Kidney (tissue), 22 donors: ENCODE measurements at places on chromosomes 12 and 14. TPM values are rescaled to one million over a fixed set of nuclear protein-coding genes. Genes with fewer than 3 reads are reported as not detected.
A peak's percentile ranks its signal among the peaks of the same experiment; 100 is the strongest.

DNA sequence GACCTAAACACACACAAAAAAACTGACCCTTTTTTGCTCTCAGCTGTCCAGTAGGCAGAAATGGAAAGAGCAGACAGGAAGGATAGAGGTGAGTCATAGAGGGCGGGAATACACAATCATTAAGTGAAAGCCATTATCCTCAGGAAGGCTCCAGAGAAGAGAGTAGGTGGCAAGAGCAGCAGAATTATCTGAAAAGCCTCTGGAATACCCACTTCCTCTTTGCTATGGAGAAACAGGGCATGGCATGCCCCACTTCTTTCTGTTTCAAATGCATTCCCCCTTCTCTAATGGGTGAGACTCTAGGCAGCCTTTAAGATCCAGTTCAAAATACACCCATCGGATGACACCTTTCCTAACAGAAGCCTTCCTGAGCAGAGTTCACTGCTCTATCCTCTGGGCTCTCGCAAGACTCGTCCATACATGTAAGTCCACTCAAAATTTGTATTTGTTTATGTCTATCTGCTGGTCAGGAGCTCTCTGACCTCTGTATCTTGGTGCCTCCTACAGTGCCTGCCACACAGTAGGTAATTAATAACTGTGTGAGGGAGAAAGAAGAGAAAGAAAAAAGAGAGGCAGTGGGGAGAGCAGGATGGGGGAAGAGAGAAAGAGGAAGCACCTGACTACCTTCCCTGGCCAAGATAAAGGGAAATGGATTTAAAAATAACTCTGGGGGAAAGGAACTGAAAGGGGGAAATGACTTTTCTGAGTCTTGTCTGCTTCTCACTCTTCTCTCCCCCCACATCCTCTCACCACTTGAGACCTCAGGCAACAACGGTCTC lies 8.5 kb downstream of the KLHL33 start:
- no peak for DNase-seq

- DNase-seq, result no peak
Measured at GRCh38 chr14:57244106-57244505, 24.6 kb downstream of the EXOC5 start.

GRCh38 chr14:104576970-104577332 lies 2.6 kb upstream of the C14orf180 start:
- no peak for DNase-seq

- DNase-seq, result peak; percentile 98
Measured at GRCh38 chr12:45727301-45727979, 2.1 kb upstream of the ARID2 start.

DNA sequence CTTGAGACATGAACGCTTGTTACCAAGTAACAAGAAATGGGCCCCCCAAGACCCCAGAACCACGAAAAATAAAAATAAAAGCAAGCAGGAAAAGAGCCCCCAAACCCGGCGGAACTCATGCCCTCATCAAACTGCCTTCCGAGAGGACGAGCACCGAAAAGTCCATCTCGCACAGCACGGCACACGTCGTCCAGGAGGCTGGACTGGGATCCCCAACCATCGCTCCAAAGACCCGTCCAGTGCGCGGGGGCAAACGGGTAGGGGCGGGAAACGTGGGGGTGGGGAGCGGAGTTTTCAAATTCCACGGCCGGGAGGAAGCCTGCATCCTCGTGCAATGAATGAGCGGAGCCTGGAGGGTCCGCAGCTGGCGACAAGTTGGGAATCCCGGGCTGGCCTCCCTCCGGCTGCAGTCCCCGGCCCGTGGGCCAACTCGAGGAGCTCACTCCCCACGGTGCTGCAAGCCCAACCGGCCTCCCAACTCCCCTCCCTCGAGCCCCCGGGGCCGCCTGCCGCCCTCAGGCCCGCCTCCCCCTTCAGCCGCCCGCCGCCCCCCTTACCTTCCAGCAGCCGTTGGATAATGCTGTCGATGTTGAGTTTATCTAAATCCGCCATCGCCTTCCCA lies 484 bp downstream of the PPP1CC start:
- DNase-seq, result no peak

- peak; percentile 84 for DNase-seq
Measured at GRCh38 chr14:95609398-95609990, 74.6 kb downstream of the GLRX5 start.

GRCh38 chr14:29227631-29228030 lies 461.0 kb downstream of the FOXG1 start:
- DNase-seq, result no peak

DNA sequence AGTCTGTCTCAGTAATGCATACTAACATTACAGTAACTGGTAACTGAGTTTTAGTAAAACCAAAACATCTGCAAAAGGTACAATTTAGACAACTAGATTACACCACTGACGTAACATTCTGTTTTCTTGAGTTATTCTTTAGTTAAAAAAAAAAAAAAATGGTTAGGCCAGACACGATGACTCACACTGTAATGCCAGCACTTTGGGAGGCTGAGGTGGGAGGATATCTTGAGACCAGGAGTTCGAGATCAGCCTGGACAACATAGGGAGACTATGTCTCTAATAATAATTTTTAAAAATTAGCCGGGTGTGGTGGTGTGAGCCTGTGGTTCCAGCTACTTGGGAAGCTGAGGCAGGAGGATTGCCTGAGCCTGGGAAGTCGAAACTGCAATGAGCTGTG lies 34.1 kb downstream of the AP5M1 start:
- no peak for DNase-seq

GRCh38 chr12:14545144-14546124 lies 22.2 kb downstream of the PLBD1 start:
- no peak for DNase-seq

DNA sequence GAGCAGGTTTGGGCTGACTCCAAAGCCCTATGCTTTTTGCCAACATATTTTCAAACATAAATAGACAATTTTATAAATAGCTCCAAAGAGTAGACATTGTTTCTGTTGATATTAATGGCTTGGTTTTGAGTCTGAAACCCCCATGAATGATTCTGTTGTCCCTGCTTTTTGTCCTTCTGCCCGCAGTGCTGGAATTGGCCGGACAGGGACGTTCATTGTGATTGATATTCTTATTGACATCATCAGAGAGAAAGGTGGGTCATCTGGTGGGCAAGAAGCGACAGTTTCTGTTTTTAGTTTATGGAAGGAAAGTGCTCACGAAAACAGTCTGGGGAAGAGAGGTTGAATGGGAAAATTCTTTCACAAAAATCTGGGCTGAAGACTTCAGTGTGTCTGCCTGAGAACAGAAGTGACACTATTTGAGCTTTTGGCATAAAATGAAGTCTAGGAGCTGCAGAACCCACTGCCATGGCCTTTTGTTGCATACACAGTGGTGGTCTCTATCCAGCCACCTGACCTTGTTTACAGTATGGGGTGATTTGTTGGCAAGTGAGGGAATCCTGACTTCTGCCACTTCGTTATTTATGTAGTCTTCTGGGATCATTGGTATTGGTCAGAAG lies 69.6 kb downstream of the PTPN11 start:
- no peak for DNase-seq

DNA sequence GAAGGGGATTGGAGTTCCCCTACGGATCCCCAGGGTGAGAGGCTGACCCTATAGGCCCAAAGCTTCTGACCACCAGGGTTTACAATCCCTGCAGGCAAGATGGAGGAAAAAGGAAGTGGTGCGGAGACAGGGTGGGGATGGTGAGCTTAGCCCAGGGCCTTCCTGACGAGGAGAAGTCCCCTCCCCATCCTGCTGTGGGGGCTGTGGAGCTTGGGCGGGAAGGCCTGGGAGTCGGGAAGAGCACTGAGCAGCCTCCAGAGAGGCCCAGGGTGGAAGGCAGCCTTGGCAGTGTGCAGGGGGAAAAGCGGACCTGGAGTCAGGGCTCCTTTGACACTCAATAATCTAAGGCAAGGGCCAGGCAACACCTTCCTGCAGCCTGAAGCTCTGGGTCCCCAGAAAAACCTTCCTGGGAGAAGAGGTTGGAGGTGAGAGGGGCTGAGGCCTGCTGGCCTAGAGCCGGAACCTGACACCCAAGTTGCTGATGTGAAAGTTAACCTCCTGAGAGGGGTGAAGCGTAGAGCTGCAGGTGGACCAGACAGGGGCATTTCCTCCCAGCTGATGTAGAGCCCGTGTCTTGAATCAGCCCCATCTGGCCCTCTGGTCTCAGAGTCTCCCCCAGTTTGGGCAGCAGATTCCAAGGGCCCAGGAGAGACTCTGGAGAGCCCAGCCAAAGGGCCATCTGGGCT lies 6.0 kb downstream of the HDAC7 start:
- peak; percentile 78 for DNase-seq

DNA sequence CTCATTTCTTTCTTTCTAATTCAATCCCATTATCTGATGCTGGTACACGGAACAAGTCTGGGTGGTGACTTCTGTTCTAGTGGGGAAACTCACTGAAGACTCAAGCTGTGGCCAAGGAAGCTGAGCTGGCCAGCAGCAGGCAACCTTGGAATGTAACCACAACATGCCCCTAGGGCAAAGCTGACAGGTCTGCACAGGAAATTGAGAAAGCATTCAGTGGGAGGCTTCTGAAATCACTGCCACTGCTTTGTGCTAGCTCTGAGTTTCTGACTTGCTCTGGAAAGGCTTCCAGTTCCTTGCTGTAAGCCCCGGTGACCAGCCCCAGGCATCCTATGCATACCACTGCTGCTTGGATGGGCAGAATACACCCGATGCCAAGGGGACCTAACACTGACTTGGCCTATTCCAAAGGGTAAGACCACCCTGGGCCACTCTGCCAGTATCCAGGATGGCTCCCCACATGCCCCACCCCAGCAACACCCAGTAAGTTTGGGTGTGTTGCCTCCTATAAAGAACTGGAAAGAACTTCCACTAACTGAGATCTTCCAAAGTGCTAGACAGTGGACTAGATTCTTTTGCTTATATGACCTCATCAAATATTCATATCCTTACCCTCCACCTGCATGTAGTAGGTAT lies 84.5 kb upstream of the CDKN3 start:
- no peak for DNase-seq

GRCh38 chr12:90974286-90974685 lies 19.3 kb upstream of the CCER1 start:
- DNase-seq, result no peak

DNA sequence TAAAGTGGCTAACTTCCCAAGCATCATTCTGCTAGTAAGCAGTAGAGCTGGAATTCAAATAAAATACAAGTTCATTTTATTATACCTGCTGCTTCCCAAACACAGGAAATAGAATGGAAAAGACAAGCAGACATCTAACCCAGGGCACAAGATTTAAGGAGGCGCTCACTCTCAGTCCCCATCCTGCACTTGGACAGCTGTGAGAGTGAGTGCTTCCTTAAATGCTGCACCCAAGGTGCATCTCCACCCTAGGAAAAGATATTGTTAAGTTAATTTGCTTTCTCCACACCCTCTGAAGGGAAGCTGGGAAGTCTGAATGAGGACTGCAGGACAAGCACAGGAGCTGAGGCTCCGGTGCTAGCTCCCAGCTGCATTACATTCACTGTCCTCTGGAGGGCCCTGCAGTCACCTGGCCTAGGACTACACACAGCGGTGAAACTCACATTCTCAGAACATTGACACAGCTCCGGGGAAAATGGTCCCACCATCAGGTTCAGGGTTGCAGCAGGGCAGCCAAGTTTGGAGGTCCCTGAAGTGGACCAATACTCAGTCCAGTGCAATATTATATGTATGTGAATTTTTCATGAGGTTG lies 14.2 kb downstream of the HEBP1 start:
- no peak for DNase-seq

- no peak for DNase-seq
Measured at GRCh38 chr14:93104961-93105360, 10.8 kb downstream of the ITPK1 start.

CLEC4D gene
- total RNA-seq, result 0.41 TPM

ADIPOR2 gene
- total RNA-seq, result 50.0 TPM

NRIP2 gene
- 11.7 TPM for total RNA-seq

GYS2 gene
- not detected for total RNA-seq

RASSF8 gene
- 52.8 TPM for total RNA-seq
